ENCODE measurements at places on chromosomes 3 and 15.

- no peak for DNase-seq
These were observed 34.0 kb downstream of the PIGB start for GRCh38 chr15:55353025-55353424.

- no peak for DNase-seq
These were observed 56.1 kb upstream of the GK5 start for GRCh38 chr3:142281474-142281873.

- no peak for DNase-seq
These were observed 287.1 kb downstream of the IL5RA start for GRCh38 chr3:2823031-2823430.

GRCh38 chr15:81859737-81860516, 185.9 kb downstream of the MEX3B start:
- DNase-seq, result no peak

- no peak for DNase-seq
These were observed 60.3 kb upstream of the HERC1 start for GRCh38 chr15:63893866-63894661.

All from CD4-positive, alpha-beta T cell (primary cell).